ENCODE measurements at places on chromosomes 3 and 15.
A peak's percentile ranks its signal among the peaks of the same experiment; 100 is the strongest.

- no peak for DNase-seq
Measured at GRCh38 chr3:39965997-39966396, 156.6 kb downstream of the MYRIP start.

DNA sequence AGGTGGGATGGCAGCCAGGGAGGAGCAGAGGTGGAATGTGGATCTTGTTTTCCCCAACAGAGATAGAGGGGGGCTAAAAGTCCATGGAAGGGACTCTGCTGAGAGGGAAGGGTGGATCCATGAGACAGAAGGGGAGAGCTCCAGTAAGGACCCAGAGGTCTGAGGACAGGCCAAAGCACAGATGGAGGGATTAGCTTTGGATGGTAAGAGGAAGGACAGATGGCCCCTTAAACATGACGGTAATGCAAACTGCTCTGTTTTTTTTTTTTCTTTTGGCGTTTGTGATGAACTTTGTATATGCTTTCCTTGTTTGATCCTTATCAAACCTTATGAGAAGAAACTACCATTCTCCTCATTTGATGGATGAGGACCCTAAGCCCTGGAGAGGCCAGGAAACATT is 96.2 kb downstream of the IGF1R start:
- no peak for DNase-seq

DNA sequence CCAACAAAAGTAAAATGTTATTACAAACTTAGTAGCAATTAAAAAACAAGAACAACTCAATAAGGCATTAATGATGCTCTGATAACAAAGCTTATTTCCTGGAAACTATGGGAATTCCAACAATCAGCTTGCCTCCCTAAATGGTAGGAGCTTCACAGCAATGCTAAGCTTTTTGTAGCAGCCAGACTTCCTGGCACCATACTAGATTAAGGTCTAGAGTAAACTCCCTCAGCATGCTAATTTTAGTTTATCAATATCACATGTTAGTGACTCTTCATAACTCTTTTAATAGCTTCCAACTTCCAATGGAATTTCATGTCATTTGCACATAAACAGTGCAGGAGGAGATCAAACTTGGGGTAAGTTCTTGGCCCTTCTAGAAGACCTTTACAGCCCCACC is 782.0 kb downstream of the MCTP2 start:
- no peak for DNase-seq

DNA sequence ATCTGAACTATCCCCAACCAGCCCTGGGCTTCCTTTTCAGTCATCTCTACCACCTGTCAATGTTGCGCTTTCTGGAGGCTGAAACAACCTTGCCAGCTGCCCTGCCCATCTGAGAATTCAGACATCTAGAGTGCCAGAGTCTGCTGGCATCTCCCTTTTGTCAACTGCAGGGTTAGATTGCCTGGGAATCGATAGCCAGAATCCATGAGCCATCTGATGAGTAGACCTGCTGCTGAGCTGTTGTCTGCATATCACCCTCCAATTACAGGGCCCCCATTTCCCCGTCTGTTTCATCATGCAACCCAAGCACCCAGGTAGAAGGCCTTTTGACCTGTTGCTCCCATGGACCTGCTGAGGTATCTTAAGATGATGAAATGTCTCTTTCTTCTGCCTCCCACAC is 280.1 kb downstream of the EPHB1 start:
- DNase-seq: no peak

DNA sequence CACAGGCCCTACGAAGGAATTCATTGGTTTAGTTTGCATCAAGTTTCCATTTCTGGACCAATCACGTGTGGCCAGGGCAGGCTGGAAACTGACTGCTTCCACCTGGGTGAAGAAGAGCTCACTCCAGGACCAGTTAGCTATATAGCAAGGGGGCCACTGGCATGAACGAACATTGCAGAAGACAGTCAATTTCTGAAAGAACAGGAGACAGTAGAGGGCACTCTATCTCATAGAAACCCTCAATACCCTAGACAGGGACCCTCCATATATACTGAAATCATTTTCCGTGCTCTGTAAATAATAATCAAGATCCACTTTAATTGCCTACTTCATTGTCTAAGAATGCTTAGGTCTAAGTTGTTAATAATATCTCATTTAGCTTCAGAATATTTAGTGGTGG is 215.6 kb downstream of the CADPS start:
- peak; percentile 37 for DNase-seq

GRCh38 chr3:148379763-148380382 is 317.8 kb upstream of the AGTR1 start:
- DNase-seq: peak; percentile 30

- DNase-seq: peak; percentile 36
Measured at GRCh38 chr3:173395073-173395411, 2.5 kb upstream of the NLGN1 start.

- no peak for DNase-seq
Measured at GRCh38 chr3:18378218-18378617, 46.9 kb downstream of the SATB1 start.

- DNase-seq: no peak
Measured at GRCh38 chr3:157045238-157045850, 114.6 kb downstream of the CCNL1 start.

- no peak for DNase-seq
Measured at GRCh38 chr15:81596159-81596865, 222.3 kb upstream of the TMC3 start.

DNA sequence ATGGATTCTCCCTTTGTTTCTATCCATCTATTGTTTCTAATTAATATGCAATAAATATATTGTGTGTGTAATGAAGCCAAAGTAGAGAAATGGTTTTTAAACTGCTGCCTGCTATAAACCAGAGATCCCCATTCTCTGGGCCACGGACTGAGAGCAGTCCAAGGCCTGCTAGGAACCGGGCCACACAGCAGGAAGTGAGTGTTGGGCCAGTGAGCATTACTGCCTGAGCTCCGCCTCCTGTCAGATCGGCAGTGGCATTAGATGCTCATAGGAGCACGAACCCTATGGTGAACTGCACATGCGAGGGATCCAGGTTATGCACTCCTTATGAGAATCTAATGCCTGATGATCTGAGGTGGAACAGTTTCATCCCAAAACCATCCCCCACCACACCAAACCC is 85.2 kb upstream of the POMGNT2 start:
- DNase-seq: no peak

- DNase-seq: no peak
Measured at GRCh38 chr3:151107177-151107576, 21.7 kb downstream of the MED12L start.

DNA sequence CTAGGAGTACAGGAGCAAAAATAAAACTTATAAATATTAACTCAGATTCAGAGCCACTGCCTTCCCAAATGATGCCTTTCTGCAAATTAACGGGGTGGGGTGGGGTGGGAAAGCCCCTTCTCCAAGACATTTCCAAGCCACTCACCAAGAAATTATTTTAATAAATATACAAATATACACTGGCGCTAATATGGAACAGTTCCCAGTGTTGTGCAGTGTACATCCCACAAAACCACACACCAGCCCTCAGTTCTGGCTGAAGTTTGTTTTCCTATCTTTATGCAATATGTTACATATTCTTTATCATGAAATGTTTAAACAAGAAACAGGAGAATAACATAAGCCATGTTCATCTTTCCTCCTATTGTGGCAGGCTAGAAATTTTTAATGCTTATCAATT is 53.0 kb upstream of the GYG1 start:
- DNase-seq: no peak

GRCh38 chr3:149010504-149010951 is 19.2 kb downstream of the GYG1 start:
- no peak for DNase-seq

- DNase-seq: no peak
Measured at GRCh38 chr15:91193378-91193720, 93.3 kb downstream of the SV2B start.

DNA sequence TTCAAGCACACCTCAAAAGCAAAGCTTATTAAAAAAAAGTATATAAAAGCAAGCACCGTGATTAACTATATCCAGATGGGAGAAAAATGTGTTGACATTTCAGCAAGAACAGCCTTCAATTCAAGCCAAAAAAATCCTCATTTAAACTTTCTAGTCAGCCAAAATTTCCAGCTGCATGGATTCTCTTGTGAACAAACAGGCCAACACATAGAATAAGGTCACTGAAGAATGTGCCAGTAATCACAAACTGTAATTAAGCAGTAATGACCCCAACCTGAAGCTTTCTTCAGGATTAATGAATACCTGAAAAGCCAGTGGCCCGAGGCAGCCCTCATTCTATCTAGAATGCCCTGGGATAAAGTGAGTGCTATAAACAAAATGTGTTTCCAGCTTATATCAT is 130.7 kb upstream of the KCNMB2 start:
- DNase-seq: no peak

DNA sequence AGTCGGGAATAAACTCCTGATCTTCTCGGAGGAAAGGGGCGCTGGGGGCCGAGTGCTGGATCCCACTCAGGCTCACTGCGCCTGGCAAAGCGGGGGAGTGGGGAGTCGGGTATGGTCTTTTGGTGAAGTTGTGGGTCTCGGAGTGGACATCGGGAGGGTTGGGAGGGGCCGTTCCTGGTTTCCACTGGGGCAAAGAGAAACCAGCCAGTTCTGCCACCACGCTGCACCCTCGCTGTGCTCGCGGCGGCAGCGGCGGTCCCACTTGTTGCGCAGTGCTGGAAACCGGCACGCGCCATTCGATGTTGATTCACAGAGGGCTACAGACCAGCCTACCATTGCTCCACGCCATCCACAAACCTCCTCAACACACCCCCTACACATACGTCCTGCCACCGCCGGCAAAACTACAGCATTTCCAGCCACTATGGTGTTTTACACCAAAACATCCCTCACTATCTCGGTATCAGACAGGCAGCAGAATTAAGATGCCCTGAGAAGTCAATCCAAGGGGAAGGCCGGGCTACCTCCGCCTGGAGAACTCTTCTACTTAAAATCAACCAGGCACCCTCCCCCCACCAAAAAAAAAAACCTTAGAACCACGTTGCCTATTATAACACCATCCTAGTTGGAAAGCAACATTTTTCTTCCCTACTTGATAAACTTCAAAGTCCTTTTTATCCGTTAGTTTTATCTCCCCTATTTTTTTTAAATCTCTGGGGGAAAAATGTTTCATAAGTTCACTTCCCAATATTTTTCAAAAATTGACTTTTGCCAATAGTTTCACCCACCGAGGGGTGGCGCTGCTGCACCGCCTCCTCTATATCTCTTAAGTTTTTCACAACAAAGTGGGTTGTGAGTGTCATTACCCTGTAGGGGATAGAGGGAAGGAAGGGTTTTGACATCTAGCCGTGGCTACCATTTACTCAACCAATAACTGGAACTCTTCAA is 3.6 kb downstream of the BCL6 start:
- DNase-seq: peak; percentile 51

GRCh38 chr3:66572090-66572675 is 71.4 kb upstream of the LRIG1 start:
- DNase-seq: peak; percentile 36

DNA sequence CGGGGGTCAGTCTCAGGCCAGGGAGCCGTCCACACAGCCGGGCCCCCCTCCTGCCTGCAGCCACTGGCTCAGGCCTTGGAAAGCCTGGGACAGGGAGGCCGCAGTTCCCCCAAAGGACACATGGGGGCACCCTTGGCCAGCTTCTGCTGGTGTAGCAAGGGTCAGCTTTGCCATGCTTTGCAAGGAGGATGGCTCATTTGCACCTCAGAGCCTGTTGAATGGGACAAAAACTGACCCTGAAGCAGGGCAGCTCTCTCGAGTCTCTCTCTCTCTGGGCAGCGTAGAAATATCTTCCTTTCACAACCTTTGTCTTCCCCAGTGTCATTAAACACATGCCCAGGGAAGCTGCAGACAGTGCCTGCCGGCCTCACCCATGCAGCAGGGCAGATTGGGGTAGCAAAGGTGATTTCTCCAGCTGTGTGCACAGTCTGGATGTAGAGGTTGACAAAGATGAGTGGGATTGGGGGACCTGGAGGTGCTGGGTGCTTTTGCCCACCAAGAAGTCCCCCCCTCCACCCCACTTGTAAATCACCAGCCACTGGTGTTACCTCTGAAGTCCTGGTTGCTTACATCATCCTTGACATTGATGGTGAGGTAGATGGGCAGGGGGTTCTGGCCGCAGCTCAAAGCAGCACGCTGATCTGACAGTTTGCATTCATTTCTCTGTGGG is 17.4 kb upstream of the EHD4 start:
- peak; percentile 89 for DNase-seq

DNA sequence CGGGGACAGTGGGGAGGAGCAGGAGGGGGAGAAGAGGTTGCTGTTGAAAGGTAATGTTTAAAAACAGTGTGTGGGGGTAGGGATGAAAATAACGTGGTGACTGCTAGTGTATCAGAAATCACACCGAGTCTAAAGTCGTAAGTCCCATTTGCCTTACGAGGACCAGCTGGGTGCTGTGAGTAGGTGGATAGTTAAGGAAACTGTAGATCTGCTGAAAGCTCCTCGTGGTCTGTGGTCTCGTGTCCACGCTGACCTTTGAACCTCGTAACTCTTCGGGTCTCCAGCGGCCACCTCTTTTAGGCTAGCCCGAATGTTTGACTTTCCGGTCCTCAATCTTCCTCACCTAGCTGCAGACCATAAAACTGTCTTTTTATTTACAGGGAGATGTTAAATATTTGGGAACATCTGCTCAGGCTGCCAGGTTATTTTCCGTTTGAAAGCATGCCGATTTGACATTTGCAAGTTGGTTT is 29.3 kb upstream of the ST3GAL6 start:
- no peak for DNase-seq

DNA sequence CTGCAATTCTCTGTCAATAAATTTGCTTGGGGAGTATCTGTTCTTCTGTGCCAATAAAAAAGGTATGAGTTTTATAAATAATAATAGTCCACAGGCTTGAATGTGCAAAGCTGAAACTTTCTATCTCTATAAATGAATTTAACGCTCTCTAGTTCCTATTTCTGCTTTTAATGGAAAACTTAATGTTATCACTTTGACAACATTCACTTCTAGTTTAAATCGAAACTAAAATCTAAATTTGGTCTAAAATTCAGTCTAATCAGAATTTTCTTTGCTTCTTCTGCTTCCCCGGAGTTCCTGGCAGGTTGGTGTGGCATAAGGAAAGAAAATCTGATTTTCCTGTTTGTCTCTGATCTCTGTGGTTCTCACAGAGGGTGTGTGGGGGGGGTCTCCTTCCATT is 450.1 kb upstream of the TBL1XR1 start:
- DNase-seq: no peak

DNA sequence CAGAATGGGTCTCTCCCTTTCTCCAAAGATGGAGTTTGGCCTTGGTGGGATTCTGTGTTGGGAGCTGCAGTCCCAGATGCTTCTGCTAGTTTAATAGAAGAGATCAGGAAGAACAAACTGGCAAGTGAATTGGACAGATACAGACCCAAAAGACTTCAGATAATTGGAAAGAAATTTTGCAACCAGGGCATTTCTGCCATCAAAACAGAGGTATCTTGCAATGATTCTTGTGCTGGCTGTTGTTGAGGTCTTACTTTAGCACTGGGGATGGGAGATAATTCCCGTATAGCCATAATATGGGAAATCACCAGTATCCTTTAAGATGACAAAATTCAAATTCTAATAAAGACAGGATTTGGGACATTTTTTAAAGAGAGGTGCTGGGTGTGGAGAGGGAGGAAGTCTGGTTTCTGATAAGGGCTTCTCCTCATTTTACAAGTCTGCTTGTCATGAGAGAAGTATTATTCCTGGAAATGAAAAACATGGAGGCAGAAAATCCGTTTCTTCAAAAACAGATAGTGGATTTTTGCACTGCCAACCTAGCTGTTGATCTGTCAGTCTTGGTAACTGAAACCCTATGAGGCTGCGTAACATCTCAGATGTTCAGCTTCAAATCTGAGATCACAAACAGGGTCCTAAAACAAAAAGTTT is 40.1 kb downstream of the FNDC3B start:
- DNase-seq: no peak

GRCh38 chr15:49918121-49918520 is 200.9 kb downstream of the ATP8B4 start:
- DNase-seq: no peak

GRCh38 chr15:75407083-75407482 is 38.7 kb upstream of the MAN2C1 start:
- no peak for DNase-seq

GRCh38 chr3:162192340-162193029 is 695.9 kb downstream of the OTOL1 start:
- DNase-seq: no peak

All from D341Med (cell line).